ENCODE measurements at places on chromosomes 5 and 9. TPM values are rescaled to one million over a fixed set of nuclear protein-coding genes. Genes with fewer than 3 reads are reported as not detected.

OR2V2 gene
- polyA plus RNA-seq, result not detected

TYRP1 gene
- polyA plus RNA-seq, result not detected

TMEM215 gene
- not detected for polyA plus RNA-seq

SETX gene
- polyA plus RNA-seq, result 10.1 TPM

- DNase-seq, result no peak
These were observed 13.1 kb upstream of the ANXA1 start for GRCh38 chr9:73138516-73138915.

- no peak for DNase-seq
These were observed 433 bp downstream of the LEAP2 start for GRCh38 chr5:132873930-132874271.

GRCh38 chr5:141743866-141744272 is 61.8 kb upstream of the ARAP3 start:
- no peak for DNase-seq

- DNase-seq, result no peak
These were observed 7.4 kb downstream of the FIBCD1 start for GRCh38 chr9:130931508-130932254.

GRCh38 chr9:137748311-137748710 is 129.3 kb upstream of the CACNA1B start:
- no peak for DNase-seq

- no peak for DNase-seq
These were observed 256.3 kb downstream of the KIAA0825 start for GRCh38 chr5:94361832-94362796.
